ENCODE measurements at places on chromosomes 7 and 10. TPM values are rescaled to one million over a fixed set of nuclear protein-coding genes. Genes with fewer than 3 reads are reported as not detected.

GRCh38 chr10:70078937-70079336 lies 26.3 kb downstream of the MACROH2A2 start:
- no peak overlapping the region for H3K27ac ChIP-seq
- H3K4me3 ChIP-seq: no peak overlapping the region
- peaks cover 3% of the 10 kb centered on the region for H3K27me3 ChIP-seq
- DNase-seq: no peak
- H3K4me1 ChIP-seq: no peaks in the 10 kb centered on the region

DNA sequence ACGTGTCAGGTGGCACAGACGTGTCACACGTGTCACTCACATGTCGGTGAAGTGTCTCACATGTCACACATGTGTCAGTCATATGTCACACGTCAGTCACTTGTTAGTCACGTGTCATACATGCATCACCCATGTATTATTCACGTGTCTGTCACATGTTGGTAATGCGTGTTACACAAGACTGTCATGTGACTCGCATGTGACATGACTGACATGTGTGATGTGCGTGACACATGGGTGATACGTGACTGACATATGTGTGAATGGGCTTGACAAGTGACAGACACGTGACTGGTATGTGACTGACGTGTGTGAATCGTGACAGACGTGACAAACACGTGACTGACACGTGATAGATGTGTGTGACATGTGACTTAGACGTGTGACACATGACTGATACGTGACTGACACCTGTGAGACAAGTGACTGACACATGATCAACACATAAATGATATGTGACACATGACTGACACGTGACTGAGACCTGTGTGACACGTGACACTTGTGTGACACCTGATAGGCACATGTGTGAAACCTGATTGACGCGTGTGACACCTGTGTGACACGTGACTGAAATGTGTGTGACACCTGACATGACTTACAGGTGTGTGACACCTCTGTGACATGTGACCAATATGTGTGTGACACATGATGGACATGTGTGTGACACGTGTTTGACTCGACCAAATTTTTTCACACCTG lies 56.1 kb downstream of the ZNF92 start:
- H3K27ac ChIP-seq: no peak overlapping the region
- H3K4me3 ChIP-seq: no peak overlapping the region
- H3K36me3 ChIP-seq: peaks cover 4% of the 10 kb centered on the region
- H3K4me1 ChIP-seq: no peaks in the 10 kb centered on the region

GRCh38 chr10:6580279-6581029 lies 378 bp upstream of the PRKCQ start:
- peaks cover 41% of the 10 kb centered on the region for H3K4me1 ChIP-seq
- H3K36me3 ChIP-seq: peaks cover 73% of the 10 kb centered on the region
- H3K4me3 ChIP-seq: peak overlapping the region; percentile 98
- peak; percentile 87 for DNase-seq
- H3K27me3 ChIP-seq: no peaks in the 10 kb centered on the region

Gene KCNH2
- 0.29 TPM for total RNA-seq

Data from activated CD8-positive, alpha-beta T cell treated with anti-CD3 and anti-CD28 coated beads for 36 hours (primary cell).